ENCODE measurements at places on chromosomes 3 and 15. TPM values are rescaled to one million over a fixed set of nuclear protein-coding genes. Genes with fewer than 3 reads are reported as not detected.

The CHAC1 gene
- total RNA-seq: 124 TPM

The GABRR3 gene
- total RNA-seq: not detected

The JAGN1 gene
- 23.7 TPM for total RNA-seq

DNA sequence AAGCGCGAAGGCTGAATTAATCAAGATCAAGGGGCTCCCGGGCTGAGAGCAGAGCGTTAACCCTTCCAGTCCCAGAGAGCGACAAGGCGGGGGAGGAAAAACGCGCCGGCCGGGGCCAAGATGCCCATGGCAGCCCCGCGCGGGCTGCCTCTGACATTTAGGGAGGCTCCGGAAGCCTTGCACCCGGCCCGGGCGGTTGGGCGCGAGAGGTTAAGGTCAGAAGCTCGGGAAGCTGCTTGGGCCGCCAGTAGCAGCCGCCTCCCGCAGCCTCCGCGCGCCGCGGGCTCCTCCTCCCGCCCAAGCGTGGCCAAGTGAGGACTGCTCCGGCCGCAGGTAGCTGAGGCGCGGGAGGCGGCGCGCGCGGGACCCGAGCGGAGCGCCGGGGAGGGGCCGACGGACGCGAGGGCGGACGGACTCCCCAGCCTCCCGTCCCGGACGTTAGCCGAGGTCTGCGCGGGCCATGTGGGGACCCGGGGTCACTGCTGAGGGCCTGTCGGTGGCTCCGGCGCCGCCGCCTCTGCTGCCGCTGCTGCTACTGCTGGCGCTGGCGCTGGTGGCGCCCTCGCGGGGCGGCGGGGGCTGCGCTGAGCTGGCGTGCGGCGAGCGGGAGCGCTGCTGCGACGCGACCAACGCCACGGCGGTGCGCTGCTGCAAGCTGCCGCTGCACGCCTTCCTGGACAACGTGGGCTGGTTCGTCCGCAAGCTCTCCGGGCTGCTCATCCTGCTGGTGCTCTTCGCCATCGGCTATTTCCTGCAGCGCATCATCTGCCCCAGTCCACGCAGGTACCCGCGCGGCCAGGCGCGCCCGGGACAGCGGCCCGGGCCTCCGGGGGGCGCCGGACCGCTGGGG is at the start of gene C3orf80:
TSS of gene C3orf80 (plus strand) at position 247 of the 850 bp plus-strand sequence. CDS start at position 461, 214 bp downstream.
- peak; percentile 91 for DNase-seq

GRCh38 chr3:17573396-17573795 is 169.0 kb downstream of the TBC1D5 start:
- DNase-seq: no peak

DNA sequence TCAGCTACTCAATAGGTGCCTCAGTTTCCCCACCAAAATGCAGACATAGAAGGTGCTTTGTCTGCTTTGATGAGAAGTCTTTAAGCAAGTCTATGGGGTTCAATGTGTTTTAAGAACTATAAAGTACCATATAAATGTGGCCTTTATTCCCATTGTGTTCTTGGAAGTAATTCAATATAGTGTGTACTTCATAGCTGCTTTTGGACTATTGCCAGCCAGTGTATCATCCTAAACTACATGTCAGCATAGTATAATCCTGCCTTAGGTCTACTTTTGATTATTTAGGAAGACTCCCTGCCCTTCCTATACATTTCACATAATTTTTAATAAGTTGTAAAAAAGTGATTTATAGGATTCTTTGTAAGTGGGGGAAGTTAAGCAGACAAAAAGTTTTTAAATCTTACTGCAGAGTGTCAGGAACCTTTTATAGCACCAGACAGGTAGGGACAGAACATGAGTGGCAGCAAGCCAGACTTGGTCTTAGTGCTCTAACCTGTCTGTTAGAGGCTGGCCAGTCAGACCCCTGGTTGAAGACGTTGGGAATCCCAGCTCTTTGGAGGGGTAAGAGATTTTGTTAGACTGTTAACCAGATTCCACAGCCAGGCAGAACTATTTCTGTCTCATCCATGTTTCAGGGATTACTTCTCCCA is 48.4 kb downstream of the MLH1 start:
- no peak for DNase-seq
